NCI-H187 (cell line): ENCODE measurements at places on chromosomes 5 and 9.

DNA sequence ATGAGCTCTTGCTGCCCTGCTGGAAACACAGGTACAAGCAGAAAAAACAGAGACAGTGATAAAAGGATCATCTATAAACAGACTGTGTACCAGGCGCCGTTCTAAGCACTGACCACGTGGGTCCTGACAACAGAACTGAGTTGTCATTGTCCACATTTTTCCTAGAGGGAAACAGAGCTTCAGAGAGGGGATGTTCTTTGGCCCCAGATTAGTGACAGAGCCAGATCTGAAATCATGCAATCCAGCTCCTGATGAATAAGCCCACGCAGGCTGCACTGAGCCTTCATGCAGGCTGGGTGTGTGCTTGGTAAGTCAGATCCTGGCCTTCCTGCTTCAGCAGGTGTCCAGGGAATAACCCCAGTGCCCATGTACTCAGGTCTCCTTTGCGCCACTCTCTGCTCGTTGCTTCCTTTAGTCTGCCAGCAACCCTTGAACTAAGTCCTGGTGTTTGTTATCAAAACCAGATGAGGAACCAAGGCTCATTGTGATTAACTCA is 22.8 kb upstream of the TCF7 start:
- no peak for DNase-seq

DNA sequence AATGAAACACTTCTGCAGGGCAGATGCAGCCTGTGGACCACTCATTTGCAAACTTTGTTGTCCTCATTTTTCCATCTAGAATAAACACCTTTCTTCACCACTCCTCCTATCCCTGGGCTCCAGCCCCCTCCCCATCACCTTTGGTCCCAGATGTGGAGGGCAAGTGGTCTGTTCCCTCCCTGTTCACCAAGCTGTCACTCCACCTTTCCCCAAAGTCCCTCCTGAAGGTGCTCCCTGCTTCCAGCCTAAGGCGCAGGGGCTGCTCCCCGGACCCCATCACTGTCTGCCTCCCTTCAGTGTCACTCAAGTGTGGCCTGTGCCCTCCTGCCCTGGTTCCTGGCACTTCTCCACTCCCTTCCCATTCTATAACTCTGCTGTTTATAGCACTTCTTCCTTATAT is 6.9 kb downstream of the PCYOX1L start:
- no peak for DNase-seq

DNA sequence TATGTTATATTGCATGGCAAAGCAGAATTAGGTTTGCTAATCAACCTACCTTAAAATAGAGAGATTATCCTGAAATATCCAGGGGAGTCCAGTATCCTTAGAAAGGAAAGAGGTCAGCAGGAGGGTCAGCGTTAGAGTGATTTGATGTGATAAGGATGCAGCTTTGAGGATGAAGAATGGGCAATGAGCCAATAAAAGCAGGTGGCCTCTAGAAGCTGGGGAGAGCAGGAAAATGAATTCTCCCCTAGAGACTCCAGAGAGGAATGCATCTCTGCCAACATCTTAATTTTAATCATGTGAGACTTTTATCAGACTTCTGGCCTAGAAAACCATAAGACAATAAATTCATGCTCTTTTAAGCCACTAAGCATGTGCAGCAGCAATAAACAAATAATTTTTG is 65.7 kb upstream of the SYK start:
- no peak for DNase-seq

GRCh38 chr5:127421471-127421870 is 96.0 kb upstream of the PRRC1 start:
- no peak for DNase-seq

- no peak for DNase-seq
Observed at GRCh38 chr5:175859422-175859821, 12.0 kb upstream of the CPLX2 start.

- no peak for DNase-seq
Observed at GRCh38 chr5:17042041-17042440, 106.0 kb upstream of the MYO10 start.

- DNase-seq, result no peak
Observed at GRCh38 chr5:7683753-7684152, 167.2 kb downstream of the CFAP90 start.

- DNase-seq, result no peak
Observed at GRCh38 chr9:113876151-113876992, at the start of gene ZNF618. ZNF618 (plus strand) TSS chr9:113876309; CDS start chr9:113876381, 72 bp downstream.

- DNase-seq, result no peak
Observed at GRCh38 chr9:131238402-131239021, 37.8 kb downstream of the FAM78A start.

DNA sequence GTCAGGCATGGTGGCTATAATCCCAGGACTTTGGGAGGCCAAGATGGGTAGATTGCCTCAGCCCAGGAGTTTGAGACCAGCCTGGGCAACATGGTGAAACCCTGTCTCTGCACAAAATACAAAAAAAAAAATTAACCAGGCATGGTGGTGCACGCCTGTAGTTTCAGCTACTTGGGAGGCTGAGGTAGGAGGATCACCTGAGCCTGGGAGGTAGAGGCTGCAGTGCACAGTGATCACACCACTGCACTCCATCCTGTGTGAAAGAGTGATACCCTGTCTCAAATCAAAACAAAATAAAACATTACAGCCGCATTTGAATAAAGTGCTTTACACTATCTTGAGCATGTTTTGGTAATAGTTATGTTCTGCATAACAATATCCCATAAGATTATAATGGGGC is 74.0 kb downstream of the IQGAP2 start:
- no peak for DNase-seq

GRCh38 chr9:101536938-101537337 is 3.3 kb downstream of the RNF20 start:
- no peak for DNase-seq

DNA sequence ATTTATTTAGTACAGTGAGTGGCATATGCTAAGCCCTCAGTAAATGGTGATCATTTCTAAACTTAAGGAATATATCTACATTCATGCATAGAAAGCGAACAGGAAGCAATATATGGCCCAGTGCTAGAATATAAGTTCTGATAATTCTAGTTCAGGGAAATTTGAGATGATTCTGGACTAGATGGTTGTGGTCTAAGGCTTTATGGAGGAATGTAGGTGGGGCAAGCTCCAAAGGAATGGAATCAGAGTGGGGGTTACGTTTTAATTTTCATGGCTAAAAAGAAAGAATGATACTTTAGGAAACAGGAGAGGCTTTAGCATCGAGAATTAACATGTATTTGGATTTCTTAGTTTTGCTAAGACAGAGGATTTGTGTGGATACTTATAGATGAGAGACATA is 56.1 kb downstream of the MTREX start:
- no peak for DNase-seq

GRCh38 chr5:135482381-135482933 is 30.3 kb upstream of the TIFAB start:
- no peak for DNase-seq

DNA sequence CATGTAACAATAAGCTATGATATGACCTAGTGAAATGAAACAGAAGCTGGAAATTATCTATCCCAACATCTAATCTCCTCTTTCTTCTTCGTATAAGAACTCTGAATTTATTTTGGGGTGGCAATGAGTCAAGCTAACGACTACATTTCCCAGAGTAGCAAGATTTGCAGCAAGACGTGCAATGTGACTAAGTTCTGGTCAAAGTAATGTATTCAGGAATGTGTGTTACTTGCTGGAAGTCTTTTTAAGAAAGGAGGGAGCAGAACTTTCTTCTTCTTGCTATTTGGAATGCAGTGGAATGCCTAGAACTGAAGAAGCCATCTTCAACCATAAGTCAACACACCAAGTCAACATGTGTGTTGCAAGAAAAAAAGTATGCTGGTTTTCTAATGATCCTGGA is 406.6 kb upstream of the MEF2C start:
- DNase-seq, result no peak

GRCh38 chr5:38853753-38854470 is 8.1 kb downstream of the OSMR start:
- no peak for DNase-seq

- DNase-seq, result no peak
Observed at GRCh38 chr9:87346061-87346665, 151.5 kb upstream of the DAPK1 start.

DNA sequence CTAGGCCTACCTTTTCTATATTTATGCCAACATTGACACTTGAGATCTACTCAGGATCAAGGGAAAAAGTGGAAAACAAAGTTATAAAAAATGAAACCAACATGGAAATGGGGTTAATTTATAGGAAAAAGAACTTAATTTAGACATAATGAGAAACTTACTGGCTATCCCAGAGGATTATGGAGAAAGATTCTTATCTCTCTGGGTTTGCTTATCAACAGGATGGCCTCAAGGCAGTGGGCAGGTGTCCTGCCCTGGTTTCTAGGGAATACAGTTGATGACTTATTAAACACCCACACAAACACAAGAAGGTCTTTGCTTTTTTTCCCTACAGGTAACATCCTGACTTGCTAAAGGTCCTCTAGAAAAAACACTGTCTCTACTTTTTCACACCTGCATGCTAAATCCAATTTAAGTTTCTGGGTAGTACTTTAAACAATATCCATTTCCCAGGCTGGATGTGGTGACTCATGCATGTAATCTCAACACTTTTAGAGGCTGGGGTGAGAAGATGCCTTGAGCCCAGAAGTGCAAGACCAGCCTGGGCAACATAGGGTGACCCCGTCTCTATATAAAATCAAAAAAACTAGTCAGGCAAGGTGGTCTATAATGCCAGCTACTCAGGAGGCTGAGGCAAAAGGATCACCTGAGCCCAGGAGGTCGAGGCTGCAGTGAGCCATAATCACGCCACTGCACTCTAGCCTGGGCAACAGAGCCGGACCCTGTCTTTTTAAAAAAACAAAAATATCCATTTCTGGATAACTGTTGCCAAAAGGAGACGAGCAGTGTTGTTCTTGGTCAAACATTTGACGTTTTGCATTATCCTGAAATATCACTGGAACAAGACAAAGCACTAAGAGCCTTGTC is 6.6 kb upstream of the ZNF608 start:
- DNase-seq, result no peak

- no peak for DNase-seq
Observed at GRCh38 chr9:88835772-88836171, 155.5 kb upstream of the S1PR3 start.

- no peak for DNase-seq
Observed at GRCh38 chr5:30324083-30324482, 869.4 kb upstream of the CDH6 start.

DNA sequence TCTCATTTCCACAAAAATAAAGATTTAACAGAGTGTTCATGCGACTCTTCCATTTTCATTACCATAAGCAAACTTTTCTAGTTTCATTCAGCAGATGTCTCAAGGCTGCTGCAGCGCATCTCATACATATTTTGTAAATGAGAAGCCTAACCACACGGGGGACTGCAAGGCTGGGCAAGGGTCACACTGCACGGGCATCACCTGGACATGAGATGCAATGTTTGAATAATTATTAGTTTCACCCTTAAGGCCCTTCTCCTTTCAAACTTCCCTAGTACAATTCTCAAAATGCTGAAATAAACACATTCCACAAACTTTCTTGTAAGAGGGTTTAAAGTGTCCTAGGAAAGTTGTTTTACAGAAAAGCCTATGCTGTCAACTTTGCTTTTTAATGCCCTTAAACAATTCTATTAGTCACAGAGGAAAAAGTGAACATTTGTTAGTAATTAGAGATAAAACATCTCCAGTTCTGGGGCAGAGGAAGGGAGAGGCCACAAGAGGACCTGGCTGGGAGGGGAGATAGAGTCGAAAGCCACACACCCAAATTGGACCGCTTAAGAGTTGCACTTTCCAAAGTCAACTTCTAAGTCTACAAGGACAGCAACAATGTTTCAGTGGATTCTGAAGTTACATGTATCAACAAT is 1.3 kb downstream of the DENND1A start:
- DNase-seq, result no peak

GRCh38 chr5:111730659-111731382 is 26.2 kb downstream of the NREP start:
- no peak for DNase-seq

GRCh38 chr5:119302916-119303897 is 52.6 kb upstream of the TNFAIP8 start:
- no peak for DNase-seq

GRCh38 chr5:85841653-85842052 is 776.1 kb upstream of the COX7C start:
- no peak for DNase-seq

GRCh38 chr5:56050551-56051255 is 55.9 kb upstream of the IL6ST start:
- DNase-seq, result no peak

DNA sequence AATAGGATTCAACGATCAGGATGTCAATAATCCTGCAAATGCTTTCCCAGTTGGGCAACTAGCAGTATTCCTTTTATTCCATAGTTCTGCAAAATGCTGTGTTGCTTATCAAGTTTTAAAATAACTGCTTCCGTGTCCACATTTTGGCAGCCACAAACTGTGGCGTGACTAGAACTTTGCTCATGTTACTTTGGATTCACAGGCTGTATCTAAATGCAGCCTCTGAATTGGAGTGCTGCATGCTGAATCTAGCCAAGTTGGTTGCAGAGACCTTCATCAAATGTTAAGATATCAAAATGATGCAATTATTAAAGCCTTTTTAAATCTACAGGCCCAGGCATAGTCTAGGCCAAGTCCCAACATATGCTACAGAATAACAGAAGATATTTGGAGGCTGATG is 249.2 kb downstream of the NR2F1-AS1 start:
- DNase-seq, result no peak

GRCh38 chr9:94805051-94805489 is 78.6 kb downstream of the AOPEP start:
- no peak for DNase-seq

GRCh38 chr5:38680094-38680825 is 123.8 kb upstream of the LIFR start:
- no peak for DNase-seq

- no peak for DNase-seq
Observed at GRCh38 chr5:142175039-142175438, 66.5 kb downstream of the NDFIP1 start.

DNA sequence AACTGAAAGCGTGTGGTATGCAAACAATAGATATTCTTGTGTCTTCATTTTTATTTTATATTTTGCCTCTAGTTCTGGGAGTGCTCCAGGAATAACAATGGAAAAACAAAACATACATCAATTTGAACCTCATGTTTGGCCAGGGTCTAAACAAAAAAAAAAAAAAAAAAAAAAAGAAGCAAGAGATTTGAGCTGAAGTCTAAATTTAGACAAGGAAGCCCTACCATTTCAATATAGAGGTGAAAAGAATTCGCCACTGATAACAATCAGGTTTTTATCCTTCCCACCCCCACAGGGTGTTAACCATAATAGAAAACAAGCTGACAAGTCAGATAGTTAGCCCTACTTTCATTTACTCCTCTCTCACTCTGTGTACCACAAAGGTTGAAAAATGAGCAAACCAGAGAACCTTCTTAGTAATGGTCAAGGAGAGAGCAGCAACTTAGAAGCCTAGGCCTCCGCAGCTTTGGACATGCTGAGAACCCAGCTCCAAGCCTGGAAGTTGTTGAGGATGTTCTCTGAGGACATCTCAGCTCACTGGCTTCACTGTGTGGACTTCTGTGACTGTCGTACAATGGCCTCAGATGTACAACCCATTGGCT is 118.2 kb upstream of the HMHB1 start:
- DNase-seq, result no peak

DNA sequence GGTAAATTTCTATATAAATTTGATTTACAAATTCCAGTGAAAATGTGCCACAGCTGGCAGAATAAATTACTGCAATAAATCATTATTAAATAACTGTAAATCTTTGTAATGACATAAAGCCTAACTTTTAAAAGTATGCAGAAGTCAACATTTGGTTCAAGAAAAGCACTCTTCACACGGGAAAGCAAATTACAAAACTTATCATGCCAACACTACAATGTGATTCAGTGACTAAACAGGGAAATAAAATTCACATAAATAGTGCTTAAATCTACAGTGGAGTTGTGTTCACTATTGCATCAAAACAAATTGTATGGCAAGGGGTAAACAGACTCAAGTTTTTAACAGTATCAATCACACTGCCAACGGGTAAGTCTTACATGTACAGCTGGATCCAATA is 117.2 kb downstream of the BNC2 start:
- no peak for DNase-seq
